ENCODE measurements at places on chromosomes 16 and 17. TPM values are rescaled to one million over a fixed set of nuclear protein-coding genes. Genes with fewer than 3 reads are reported as not detected.

GRCh38 chr17:82592767-82593589 is 55.3 kb downstream of the WDR45B start:
- DNase-seq = peak; percentile 87

The NDRG4 gene
- total RNA-seq = 8.6 TPM

DNA sequence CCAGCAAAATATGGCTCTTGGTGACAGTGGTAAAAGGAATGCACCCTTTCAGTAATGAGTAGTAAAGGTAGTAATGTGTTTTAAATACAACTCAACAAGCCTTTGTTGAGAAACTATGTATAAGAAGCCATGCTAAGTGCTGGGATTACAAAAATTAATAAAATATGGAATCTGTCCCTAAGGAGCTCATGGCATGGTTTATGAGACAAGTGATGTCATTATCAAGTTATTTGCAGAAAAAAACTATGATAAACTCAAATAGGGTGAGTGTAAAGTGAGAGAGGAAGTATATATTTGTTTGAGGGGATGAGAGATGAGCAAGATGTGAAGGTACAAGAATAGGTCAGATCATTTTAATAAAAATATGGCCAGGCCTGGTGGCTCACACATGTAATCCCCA is 76.9 kb downstream of the NF1 start:
- DNase-seq = no peak

DNA sequence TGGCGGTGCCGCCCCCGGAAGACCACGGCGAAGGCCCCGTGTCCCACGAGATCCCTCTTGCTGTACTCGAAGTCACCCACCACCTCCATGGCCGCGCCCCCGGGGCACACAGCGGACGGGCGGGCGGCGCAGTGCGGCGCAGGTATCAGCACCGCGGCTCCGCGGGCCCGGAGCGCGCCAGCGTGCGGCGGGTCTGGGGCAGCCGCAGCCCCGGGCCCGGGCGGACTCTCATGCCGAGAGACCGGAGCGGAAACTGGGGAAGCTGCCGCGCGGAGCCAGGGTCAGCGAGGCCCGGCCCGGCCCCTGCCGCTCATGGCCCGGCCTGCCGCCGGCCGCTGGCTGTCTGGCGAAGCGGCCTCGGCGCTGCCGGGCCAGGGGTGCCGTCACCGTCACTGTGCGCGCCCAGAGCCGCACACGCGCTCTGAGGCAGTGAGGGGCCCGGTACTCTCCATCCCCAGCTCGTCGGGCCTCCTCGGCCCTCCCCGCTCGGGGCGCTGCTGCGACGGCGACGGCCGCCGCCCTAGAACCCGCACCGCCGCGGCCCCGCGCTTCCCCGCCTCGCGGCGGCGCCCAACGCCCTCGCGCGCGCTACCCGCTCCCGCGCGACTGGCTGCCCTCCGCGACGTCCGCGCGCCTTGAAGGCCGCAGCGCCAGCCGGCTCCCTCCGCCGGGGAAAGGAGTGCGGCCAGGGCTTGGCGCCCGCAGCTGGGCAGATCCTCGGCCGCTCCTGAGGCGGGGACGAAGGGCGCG is at the start of gene ULK2:
Gene ULK2 (minus strand): TSS at position 608 of the 750 bp plus-strand sequence. CDS start 519 bp downstream, at position 89.
- DNase-seq = peak; percentile 77

The BRIP1 gene
- 16.1 TPM for total RNA-seq
